ENCODE measurements at places on chromosomes 2 and 18.

DNA sequence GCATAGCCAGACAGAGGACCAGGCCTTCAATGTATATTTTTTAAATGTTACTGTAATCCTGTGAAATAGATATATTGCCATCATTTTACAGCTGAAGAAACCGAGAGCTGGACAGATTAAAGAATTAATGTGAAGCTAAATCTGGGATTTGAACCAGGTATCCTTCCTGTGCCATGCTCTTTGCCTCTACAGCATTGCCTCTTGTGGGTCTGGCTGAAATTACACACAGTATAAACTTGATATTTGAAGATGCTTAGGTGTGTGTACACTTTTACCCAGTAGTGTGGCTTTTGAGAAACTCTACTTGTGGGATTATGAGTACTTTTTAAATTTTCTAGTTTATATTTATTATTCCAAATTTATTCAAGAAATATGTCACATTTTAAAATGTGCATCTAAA, 264.5 kb downstream of the CNTNAP5 start:
- DNase-seq, result no peak

DNA sequence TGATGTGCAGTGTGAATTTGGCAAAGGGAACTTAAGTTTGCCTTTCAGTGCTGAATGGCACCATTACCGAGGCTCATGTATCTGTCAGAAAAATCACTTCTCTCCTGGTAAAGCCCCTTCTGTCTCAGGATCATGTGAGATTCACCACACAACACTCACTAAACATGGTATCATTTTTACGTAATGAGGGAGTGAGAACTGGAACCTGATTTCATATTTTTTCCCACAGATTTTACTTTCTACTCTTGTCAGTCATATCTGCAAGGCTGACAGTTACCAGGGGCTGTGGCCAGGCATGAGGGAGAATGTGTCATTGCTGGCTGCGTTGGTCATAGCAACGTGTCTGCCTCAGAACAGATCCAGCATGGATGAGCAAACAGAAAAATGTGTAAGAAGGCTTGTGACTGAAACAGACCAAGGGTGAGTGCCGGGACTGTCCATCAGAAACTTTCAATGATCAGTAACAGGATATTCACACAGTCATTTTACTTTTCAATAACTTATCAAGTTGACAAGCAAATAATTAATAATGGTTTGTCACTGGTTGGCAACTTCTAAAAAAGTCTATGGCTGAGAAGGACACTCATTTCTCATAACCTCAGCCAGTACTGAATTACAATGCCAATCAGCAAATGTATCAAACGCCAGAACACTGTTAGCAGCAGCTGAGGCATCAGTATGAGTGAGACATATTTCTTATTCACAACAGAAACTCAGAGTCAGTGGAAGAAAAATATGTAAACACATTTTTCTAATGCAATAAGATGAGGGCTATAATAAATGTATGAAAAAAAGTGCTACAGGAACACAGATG, 100.5 kb downstream of the CDC42EP3 start:
- no peak for DNase-seq

- no peak for DNase-seq
These were observed 42.0 kb upstream of the CCDC150 start for GRCh38 chr2:196597531-196597930.

DNA sequence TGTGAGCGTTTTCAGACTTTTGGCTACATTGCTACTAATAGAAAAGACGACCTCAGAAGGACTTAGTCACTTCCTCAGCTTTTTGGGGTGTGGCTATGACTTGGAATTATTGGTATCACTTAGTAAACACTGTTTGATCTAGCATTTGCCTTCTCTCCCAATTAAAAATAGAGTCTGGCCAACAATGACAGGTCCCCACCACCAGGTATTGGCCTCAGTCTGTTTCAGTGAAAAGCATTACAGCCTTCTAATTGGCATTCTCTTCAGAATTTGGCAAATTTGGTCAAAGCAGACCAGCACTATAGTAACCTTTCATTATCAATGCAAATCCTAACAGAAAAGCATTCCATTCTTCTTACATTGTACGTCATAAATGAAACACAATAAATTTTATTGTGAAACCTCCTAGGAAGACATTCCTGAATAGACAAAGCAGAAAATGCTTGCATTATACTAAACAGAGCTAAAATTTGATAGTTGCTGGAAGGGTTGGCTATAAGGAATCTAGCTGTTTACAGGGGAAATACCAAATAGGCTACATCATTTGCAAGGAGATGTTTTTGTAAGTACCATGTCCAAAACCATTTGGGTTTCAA, 613.9 kb downstream of the IRS1 start:
- DNase-seq, result no peak

DNA sequence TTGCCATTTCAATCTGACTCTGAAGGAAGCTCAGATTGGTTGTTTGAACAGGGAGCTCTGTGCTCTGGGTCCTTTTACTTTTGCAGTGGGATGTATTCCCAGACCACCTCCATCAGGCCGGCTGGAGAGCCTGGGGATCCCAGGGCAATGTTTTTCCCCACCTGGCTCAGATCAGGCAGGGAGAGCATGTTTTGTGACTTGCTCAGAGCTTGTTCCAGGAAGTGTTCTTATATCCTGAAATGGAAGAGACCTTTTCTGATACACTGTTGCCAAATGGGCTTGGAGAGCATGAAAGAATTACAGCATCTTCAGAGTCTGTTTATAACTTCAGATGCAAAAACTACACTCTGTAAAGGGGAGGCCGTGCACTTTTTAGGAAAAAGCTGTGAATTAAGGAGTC, 56.0 kb downstream of the LIPG start:
- no peak for DNase-seq

DNA sequence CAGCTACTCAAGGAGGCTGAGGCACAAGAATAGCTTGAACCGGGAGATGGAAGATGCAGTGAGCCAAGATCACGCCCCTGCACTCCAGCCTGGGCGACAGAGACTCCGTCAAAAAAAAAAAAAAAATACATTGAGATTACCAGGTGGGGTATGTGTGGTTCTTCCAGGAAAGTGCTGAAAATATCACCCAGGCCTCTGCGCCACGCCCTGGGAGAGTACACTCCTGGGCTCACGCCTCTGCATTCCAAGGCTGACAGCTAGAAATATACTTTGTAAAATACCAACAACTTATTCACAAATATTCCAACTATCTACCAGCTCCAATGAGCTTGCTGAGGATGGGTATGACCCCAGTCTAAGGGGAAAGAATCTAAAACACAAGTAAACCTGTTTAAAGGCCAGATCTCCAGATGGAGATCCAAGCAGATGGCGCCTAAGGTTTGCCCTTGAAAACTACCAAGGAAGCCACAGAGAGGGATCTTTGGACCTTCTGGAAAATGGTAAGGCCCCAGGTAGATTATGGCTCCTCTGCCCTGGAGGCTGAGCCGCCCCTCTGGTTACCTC, 21.6 kb upstream of the B3GNT7 start:
- DNase-seq, result no peak

GRCh38 chr18:23384778-23385736, 68.0 kb upstream of the RIOK3 start:
- no peak for DNase-seq

GRCh38 chr2:128373451-128374000, 54.9 kb upstream of the HS6ST1 start:
- DNase-seq, result no peak

DNA sequence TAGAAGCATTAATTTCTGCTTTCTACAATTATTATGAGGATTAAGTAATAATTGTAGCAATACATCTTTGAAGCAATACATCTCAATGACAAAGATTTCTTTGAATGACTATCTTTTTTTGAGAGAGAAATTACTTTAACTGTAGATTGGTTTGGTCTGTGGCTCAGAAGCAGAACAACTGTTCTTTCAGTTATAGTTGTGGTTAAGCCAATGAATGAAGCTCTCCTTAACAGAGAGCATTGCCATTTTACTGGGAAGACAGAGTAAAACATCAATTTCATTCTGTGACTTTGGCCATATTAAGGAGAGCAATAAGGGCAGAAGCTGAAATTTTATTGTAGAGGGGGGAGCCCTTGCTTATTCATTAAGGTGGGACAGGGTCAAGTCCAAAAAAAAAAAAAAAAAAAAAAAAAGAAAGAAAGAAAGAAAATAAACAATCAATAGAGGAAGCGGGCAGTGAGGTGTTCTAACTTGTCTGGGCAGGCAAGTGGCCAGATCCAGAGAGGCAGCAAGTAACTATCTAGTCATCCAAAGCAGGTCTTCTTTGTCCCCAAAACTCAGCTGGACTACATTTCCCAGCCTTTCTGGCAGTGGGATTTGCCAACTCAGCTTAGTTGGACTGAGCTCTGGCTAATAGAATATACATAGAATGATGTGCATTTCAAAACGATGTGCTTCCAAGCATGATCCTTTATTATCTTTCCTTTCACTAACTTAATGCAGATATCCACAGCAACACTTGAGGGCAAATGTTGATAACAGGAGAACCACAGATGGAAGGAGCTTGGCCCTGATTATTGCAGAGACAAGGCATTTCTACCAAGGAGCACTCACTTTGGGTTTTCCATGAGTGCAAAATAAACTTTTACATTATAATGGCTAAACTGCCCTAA, 462.7 kb upstream of the CDH20 start:
- DNase-seq, result no peak

DNA sequence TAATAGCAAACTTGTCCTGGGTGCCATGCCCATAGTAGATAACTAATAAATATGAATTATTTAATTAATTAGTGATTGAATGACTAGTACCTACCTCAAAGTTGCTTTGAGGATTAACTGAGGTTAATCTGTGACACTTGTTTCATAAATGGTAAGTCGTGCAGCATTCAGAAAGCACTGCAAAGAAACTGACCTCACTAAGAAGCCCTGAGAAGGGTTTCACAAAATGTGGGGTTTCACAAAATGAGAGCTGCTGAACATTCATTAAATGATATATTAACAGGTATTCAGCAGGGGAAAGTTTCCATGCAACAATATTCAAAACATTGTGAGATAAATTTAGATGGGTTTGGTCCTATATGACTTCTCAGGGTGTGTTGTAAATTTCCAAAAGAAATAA, 236.2 kb downstream of the OSR1 start:
- no peak for DNase-seq

DNA sequence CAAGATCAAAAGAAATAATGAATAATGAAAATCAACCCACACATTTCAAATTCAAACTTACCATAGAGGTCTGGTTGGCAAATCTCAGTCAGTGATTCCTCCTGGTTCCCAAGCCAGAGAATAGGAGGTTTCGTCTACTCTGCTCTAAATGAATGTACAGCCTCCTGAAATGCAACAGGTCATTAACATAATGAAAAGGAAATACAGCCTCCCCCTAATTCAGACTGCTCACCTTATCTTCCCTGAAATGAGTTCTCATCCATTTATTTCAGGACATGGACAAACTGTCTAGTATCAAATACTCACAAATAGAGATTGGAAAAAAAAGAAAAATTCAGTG, 43.4 kb upstream of the CYTIP start:
- DNase-seq, result no peak

DNA sequence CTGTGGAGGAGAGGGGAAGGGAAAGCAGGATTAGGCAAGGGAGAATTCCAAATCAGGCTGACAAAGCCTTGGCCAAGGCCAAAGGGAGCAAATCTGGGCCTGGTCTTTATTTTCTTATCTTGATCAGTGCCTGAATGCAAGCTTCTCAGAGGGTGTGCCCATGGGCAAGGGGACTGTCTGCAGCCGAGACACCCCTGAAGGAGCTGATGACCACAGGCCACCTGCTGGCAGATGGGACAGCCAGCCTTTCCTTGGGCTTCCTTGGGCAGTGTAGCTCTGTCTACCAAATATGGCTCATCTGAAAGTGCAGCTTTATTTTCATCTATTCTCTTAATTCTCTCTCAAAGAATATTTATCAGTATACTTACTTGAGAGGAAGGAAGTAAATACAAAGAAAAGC, 117.0 kb downstream of the PKP4 start:
- no peak for DNase-seq

DNA sequence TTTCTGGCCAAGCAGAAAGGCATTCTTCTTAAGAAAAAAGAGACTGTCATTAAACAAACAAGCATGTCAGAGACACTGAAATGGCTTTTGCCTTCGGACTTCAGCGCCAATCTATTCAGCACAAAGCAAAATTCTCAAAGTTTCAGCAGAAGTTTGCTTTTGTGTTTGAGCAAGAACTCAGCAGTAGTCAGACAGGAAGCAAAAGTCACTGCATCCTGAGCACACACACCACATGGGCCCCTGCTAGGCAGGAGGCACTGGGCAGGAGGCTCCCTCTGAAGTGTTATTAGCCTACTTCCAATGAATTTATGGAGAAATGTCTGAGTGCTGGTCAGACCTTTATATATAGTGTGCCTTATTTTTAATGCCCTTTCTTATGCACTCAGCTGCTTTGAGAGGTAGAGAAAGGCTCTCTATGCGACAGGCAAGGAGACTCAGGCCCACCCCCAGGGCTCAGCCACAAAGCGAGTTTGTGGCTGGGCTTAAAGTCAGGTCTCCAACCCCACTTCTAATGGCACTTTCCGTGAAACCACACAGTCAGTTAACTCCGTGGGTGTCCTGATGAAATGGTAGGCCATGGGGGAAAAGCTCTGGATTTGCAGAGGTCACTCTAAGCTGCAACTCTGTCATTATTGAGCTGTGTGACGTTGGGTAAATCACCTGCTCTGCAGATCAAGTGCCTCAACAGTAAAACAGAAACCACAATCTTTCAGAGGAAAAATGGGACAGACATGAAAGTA, 161.0 kb upstream of the TMEM200C start:
- no peak for DNase-seq

- no peak for DNase-seq
These were observed 82.9 kb downstream of the MSH2 start for GRCh38 chr2:47485751-47486300.

DNA sequence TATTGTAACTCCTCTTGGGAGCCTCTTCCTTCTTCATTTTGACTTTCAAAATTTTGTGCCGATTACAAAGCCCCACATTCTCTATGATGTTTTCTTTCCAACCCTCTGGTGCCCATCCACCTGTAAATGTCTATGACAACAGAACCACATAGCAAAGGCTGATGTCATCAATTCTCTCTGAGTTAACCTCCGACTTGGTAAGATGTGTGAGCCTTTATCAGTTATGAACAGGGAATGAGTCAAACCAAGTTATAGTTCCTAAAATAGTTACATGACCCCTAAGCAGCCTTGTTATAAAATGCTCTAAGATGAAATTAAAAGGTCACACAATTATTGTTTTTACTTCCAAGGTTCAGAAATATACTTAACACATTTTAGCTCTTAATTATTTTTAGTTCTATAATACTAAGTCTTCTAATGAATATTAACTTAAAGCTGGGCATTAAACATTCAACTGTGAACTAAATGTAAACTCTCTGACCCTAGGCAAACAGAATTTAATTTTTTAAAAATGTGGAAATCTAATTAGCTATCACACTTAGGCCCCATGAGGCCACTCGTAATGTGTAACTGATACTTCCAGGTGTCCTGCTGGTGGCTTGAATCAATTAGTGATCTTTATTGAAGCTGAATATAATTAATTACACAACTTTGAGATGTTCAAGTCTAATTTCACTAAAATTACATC, 102.3 kb upstream of the CYRIA start:
- no peak for DNase-seq

Measured in stimulated activated CD4-positive, alpha-beta T cell treated with anti-CD3 and anti-CD28 coated beads, TNF-alpha, amount 100 ng/mL, for 1 hour (primary cell).